Naive B cell (primary cell): ENCODE measurements at places on chromosomes 5 and 9. TPM values are rescaled to one million over a fixed set of nuclear protein-coding genes. Genes with fewer than 3 reads are reported as not detected.

DNA sequence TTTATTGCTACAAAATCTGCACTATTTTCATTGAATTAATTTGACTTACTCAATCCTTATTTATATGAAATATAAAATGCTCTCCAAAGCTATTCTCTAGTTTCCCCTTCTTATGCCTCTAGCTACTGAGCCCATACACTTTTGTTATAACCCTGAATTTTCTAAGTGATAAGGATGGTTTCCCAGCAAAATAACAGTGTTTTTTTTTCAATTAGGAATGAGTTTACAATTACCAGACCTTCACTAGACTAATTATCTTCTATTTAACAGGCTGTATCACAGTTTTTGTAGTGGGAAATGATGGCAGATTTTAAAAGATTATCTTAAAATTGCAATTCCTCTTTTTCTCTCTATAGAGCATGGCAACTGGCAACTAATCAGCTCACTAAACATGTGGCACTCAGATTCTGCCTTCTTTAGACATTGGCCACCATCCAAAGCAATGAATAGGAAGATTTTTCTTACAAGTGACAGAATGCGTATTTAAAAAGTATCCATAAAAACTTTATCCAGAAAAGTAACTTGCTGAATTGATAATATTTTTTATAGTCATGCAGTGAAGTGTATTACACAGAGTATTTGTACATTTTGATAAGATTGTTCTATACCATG is 585.7 kb upstream of the ZNF608 start:
- DNase-seq = no peak

DNA sequence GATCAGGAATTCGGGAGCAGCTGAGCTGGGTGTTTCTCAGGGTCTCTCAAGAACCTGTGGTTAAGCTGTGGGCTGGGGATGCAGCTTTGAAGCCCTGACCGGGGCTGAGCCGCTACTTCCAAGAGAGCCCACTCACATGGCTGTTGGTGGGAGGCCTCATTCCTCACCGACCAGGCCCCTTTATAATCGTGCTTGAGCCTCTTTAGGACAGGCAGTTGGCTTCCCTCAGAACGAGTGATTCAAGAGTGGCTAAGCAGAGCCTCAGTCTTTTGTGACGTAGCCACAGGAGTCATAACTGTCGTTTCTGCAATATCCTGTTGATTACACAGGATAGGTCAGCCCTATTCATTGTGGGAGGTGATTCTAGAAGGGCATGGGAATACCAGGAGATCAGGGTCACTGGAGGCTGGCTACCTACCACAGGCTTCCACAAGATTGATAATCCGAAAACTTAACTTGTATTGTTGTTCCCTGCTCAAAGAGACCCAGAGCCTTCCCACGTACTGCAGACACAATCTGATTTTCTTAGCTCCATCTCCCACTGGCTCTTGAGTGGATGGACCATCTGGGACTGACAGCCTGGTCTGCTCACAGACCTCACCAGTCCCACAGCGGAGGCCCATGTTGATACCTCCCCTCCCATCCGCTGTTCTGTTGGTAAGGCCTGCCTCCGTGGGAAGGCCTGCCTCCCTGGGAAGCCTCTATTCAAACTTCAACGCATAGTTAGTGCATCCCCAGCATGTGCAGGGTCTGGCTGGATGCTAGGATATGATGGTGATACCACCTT is 3.0 kb upstream of the ERGIC1 start:
- DNase-seq = no peak

GRCh38 chr9:94065535-94065961 is 18.7 kb upstream of the PTPDC1 start:
- peak; percentile 66 for DNase-seq

DNA sequence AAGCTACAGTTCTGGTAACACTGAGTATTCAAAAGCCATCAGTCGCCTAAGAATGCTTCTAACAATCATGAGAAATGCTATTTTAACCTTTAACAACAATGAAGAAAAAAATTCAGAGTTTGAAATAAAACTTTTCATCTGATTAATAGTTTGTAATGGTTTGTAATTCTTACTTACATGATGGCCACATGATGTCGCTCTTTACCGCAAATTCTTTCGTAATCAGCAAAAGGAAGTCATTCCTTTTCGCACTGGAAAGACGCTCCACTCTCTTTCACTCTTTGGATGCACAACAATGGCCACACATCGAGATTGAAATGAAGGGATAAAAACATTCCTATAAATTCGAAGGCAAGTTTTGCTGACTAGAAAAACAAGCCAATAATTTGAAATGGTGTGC is at the start of gene PCDHA7:
Gene PCDHA7, plus strand, starts transcription at position 277 of the 400 bp plus-strand sequence. Its CDS starts 115 bp downstream, at position 392.
- no peak for DNase-seq

DNA sequence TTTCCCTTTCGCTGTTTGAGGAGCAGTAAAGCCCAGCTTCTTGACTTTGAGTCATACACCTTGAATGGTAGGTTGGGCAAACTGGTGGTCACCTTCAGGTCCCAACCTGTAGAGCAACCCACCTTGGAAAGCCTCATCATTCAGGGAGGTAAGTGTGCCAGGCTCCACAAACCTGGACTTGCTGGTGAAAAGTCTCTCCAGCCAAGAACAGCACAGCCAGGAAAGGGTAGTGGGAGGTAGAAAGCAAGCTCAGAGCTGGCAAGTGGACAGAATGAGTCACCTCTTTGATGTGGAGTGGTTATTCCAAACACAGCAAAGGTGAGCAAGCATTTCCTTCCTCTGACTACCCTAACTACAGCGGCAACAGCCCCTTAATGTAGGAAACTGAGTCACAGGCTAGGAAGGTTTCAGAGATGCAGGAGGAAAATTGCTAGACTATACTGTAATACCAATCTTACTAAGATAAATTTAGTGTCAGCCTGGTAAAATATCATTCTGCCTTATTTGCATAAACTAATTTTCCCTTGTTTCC is 117.5 kb upstream of the MTAP start:
- no peak for DNase-seq

GRCh38 chr5:140220698-140221064 is 45.7 kb downstream of the CYSTM1 start:
- no peak for DNase-seq

DNA sequence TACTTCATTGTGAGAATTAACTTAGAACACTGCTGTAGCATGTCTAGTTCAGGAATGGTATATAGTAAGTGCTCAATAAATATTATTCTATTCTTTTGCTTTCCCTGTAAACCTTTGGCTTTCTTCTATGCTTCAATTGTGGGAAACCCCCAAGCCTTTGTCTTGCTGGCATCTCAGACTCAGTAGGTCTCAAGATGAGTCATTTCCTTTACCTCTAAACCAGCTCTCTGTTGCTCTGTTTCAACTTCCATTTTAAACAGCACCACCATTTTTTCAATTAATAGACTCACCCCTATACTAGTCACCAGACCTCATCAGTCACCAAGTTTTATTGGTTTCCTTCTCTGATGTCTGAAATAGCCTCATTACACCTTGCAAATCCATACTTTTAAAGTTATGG is 43.5 kb downstream of the DMAC1 start:
- no peak for DNase-seq

GRCh38 chr5:170278611-170279458 is 18.7 kb downstream of the LCP2 start:
- peak; percentile 65 for DNase-seq

DNA sequence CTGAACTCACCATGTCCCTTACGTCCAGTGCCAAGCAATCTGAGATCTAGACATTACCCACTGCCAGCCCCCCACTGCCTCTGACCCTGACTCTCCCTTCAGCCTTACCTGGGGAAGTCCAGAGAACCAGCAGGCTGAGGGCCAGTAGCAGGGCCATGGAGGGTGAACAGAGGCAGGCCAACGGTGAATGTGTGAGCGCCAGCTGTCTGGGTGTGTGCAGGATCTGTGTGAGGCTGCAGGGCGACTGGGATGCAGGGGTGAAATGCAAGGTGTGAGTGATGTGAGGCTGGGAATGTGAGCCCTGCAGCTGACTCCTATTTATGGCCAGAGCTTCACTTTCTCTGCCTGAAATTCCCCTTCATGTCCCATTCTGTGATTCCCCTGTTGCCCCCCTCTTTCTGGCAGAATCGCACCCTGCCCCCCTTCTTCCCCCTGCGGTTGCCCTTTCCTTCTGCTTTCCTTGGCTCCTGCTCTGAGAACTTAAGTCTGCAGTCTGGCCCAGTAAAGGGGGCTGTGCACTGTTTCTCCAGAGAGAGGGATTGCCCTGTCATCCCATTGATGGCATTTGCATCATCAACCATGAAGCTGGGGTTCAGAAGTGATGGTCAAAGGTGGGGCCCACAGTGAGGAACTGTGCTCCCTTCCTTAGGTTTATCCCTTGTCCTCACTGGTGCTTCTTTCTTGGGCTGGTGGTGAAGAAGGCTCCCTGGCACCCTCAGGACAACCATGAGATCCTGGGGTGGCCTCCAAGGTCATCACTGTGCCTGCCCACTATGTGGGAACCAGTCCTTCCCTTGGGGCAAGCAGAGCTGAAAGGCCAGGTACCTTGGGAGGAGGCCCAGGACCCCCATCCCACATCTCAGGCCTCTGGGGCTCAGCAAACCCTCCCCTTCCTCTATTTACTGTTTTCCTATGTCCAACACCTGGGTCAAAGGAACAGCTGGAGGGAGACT is at the start of gene CCL19:
Gene CCL19, minus strand, starts transcription at position 294 of the 953 bp plus-strand sequence. Its CDS starts 137 bp downstream, at position 157.
- no peak for DNase-seq

DNA sequence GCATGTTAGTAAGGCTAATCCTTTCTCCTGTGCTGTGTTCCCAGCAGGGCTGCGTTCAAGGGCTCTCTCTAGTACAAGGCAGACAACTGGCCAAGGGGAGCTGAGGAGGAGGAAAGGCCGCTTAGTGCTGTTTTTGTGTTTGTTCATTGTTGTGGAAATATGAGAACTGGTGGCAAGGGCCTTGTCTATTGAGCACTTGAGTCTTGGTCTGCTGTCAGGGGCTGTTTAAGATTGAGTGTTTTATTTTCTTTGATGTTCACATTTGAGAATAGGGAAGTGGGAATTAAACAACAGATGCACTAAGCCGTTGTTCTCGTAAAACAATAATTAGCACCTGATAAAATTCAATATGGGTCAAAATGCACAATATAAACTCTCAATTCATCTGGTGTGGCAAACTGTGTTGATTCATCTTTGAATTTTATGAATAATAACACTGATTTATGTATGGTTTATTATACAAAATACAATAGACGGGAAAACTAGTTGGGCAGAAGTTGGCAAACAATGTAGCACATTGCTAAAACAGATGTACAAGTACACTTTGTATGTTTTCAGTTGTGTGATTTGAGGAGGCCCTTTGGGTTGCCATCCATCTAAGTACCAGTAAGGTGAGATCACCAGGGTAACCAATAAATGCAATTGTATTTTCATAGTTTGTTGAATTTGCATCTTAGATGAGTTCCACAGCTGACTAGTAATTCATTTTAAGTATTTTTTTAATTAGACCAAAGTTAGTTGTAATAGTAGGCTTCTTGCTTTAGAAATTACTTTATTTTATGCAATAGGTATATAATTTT is 97.6 kb upstream of the GRHPR start:
- DNase-seq = peak; percentile 76

- DNase-seq = no peak
Observed at GRCh38 chr5:154097031-154097430, 58.3 kb downstream of the MFAP3 start.

GRCh38 chr5:65271906-65272305 is 209.8 kb downstream of the ADAMTS6 start:
- no peak for DNase-seq

- DNase-seq = no peak
Observed at GRCh38 chr5:691817-692528, 1.2 kb downstream of the TPPP start.

DNA sequence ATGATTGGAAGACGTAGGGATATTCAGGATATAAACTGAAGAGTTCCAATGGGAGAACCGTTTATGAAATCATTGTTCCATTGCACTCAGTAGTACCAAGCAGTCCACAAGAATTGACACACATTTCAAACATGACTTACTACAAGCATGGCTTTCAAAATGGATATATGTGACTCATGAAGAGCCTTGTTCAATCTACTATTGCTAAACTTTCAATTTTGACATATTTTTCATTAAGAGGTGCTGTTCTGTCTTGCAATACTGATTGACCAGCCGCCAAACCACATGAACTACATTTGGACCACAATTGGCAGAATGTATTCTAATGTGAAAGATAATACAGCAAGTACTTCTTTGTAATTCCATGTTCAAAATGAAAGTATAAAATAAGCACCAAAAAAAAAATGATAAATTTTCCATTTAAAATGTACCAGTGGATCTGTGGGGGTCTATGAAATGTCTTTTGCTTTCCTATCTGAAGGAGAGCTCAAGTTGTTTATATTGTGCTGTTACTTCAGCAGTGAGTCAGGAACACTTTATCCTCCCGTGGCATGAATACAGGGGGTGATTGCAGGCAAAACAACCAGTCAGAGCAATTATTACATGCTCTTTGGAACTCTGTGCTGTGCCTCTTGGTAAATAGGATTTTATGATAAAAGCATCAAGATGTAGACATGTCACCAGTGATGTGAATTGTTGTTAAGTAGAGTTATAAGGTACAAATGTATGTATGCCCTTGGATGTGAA is 366.0 kb downstream of the ARRDC3 start:
- DNase-seq = no peak

DNA sequence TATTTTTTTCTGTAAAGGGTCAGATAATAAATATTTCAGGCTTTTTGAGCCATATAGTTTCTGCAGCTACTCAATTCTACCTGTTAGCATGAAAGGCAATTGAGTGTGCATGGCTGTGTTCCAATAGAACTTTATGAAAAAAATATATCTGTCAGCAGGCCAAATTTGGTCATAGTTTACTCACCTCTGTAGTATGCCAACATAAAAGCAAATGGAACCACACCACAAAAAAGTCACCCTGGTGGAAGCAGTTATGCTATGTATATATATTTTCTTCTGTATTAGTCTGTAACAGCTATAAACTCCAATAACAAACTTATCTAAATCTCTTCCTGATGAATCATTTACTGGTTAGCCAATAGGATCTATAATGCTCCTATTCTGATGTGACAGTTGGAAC is 3.4 kb downstream of the SLC38A9 start:
- no peak for DNase-seq

- DNase-seq = no peak
Observed at GRCh38 chr9:136043441-136043991, 51.6 kb downstream of the NACC2 start.

- peak; percentile 53 for DNase-seq
Observed at GRCh38 chr5:112757468-112758208, 20.0 kb downstream of the APC start.

The PRDM9 gene
- not detected for polyA plus RNA-seq

The SPOCK1 gene
- polyA plus RNA-seq = not detected

The CD274 gene
- polyA plus RNA-seq = 0.29 TPM

The FBP2 gene
- not detected for polyA plus RNA-seq

The LHX3 gene
- not detected for polyA plus RNA-seq

The KCNV2 gene
- 0.14 TPM for polyA plus RNA-seq
